RCC 7860 (cell line): ENCODE measurements at places on chromosomes 6 and 20.

DNA sequence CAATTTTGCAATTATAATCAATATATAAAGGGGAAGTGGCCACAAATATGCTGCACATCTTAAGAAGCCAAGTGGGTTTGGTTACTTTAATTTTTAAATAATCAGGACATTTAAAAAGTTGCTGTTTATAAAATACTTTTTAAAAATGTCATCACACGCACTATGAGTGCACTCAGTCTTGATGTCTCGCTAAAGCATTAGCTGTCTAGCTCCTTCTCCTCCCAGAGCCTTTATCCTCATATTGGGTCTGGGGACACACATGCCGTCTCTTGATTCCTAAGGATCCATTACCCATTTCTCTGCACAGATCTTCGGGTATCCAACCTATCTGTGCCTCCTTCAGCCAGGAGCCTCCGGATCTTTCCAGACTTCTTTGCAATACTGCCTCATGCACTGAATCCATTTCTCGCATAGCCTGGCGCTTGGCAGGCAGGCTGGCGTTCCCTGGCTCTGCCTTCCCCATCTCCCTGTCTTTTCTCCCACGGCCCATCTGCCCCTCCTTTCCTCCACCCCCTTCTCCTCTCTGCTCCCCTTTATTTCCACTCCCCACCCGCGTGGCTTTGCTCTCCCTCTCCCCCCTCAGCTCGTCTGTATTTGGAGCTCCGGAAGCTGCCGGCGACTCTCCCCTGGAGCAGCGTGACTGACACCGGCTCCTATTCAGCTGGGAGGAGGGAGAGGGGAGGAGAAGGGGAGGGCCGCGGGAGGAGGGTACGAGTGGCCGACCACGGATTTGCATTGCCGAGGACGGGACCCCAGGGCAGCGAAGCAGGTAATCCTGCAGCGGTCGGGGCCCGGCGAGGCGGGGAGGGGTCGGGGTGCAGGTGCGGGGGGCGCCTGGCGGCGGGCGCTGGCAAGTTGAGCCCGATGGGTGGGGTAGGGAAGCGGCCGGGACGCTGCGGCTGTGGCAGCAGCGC, at the start of gene CAP2:
Gene CAP2 (plus strand): TSS at position 618 of the 914 bp plus-strand sequence. CDS start 27,961 bp downstream, outside the sequence.
- DNase-seq, result peak; percentile 58

DNA sequence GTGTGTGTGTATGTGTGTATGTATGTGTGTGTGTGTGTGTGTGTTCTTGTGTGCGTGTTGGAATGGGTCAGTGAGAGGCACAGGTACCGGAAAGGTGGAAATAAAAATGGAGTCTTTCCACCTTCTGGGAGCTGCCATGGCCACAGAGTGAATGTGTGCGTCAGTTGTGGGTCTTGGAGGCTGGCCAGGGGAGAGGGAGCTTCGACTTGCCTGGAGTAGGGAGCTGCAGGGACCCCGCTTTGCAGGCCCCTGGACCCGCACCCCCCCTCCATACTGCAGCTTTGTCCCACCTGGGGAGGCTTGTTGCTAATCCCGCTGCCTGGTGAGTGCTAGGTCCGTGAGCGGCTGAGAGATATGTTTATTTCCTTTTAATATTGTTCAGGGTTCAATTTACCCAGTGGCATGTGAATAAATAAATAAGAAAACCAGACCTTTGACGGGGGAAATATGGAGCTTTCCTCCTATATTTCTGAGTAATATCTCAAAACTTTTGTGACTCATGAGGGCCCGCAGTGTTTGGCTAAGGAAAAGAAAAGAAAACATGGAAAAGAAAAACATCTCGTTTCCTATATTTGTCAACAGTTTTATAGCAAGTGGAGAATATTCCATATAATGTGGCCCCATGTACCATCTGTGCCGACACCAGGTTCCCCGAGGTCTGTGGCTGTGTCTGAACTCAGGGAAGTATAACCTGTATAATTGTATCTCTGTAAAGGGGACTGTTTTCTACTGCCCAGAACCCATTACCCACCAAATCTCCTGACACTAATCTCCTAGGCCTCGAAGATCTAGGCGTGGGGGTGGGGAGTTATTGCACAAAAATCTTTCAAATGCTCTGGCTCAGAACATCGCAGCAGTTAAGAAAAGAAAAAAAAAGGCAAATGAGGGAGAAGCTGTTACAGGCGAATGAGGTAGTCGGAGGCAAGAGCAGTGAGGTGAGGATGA, 24.6 kb upstream of the CCDC167 start:
- no peak for DNase-seq

DNA sequence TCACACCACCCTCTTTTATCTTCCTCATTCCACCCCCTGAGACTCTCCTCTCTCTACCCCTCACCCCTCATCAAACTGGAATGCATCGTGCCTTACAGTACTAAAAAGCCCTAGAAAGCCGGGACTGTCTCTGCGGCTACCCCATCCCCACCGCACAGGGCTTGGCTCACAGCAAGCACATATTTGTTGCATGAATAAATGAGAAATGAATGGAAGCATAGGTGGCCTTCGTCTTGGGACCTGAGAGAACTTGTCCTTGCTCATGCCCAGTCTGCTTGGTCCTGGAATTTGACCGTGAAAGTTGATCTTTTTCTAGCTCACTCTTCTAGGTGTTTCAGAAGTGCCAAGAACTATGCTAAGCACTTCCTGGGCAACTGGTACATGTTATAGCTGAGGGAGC, 53.3 kb downstream of the APCDD1L start:
- no peak for DNase-seq

- no peak for DNase-seq
Observed at GRCh38 chr6:148608199-148608951, 138.5 kb upstream of the UST start.

- DNase-seq, result no peak
Observed at GRCh38 chr6:34888874-34889555, at the start of gene ANKS1A. Gene ANKS1A (plus strand): TSS chr6:34889255. CDS start chr6:34889403, 148 bp downstream.

GRCh38 chr6:18349386-18349785, 37.8 kb upstream of the RNF144B start:
- no peak for DNase-seq

DNA sequence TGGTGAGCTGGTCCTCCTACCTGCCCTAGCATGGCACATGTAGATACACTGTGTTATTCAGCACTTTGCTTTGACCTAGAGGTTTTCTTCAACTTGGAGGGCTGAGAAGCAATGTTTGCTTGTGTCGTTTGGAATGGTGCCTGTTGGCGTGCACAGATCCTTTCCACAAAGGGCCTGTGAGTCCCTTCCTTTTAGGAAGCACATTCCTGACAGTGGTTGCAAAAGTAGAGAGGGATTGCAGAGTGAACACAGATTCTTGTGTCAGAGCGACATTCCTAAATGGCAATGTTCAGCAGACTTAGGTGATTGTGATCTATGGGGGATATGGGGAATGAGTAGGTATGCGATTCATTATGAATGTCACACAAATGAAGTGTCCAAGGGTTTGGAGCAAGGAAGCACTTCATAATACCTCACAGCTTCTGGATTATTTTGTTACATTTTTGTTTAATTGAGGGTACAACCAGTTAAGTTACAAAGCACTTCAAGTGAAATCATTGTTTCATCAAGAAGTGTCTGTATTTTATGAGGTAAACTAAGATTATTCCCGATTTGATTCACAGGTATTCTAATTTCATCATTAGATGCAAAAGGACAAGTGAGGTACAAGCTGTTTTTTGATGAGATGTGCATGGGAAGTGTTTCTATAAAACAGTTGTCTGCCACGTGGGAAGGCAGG, 713 bp upstream of the RNF144B start:
- no peak for DNase-seq

DNA sequence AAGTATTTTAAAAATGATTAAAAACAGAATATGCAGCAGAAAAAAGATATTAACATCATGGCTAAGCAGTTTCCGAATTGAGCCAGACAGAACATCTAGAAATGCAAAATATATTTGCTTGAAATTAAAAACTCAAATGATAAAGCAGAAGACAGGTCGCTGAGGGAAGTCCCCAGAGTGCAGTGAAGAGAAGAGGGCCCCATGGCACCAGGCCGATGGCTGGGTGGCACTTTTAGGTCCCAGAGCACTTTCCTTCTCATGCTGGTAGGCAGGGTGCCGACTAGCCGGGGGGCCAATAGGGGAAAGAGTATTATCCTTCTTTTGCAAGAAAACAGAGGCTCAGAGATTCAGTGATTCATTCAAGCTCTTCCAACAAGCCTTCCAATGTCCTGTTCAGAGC, 58.9 kb downstream of the MYH7B start:
- DNase-seq, result no peak

GRCh38 chr6:20705741-20706140, 171.5 kb downstream of the CDKAL1 start:
- DNase-seq, result no peak

- DNase-seq, result no peak
Observed at GRCh38 chr6:34553750-34554149, 2.4 kb downstream of the SPDEF start.

DNA sequence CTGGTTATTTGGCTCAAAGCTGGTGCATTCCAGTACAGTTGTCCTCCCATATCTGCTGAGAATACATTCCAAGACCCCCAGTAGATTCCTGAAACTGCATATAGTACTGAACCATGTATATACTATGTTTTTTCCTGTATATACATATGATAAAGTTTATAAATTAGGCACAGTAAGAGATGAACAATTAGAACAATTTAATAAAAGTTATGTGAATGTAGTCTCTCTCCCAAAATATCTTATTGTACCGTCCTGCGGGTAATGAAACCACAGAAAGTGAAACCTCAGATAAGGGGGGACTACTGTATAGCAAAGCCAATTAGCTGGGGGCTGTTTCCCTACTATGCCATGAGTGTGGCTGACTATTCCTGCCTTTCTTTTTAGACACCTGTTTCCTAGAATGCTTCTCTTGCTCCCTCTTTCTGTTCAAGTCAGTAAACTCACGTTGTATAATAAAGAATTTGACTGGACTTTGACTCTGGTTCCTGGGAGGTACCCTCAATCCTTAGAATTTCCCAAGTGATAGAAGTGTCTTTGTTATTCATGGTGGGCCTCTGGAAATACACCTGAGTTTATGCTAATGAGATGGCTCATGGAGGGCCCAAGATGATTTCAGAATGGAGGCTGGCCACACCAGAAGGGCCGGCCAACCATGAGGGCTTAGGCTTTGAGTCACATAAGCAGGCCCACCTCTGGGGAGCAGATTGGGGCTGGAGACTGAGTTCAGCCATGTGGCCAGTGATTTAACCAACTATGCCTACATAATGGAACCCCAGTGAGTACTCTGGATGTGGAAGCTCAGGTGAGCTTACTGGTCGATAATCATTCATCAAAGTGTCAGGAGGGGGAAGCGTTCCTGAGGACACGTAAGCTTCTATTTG, 689 bp upstream of the BLOC1S5 start:
- no peak for DNase-seq

DNA sequence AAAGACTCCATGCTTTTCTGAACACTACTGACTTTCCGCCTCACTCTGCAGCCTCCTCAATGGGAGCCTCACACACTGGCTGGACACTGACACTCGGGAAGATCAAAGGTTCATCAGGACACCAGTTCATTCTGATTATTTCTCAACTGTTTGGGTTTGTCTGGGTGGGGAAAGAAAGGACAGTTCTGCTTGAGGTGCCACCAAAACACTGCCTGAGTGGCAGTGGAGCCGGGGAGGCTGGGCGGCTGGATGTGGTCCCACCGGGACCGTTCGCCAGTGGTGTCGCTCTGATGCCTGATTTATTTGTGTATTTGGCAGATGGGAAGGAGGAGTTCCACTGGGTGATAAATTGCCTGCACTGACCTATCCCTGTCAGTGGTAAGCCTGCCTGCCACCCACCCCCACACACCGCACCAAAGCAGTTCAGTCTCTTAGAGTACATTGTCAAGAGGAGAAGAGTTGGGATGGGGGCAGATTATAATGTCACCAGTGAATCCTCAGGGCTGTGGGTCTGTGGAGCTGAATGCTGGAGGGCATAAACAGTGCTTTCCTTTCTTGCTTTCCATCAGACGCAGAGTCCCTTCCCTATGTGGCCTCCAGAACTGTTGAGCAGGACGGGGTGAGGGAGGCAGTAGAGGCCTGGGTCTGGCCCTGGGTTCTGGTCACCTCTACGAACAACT, 49.8 kb downstream of the EDN1 start:
- DNase-seq, result no peak

GRCh38 chr6:170048615-170049256, 242.1 kb downstream of the DLL1 start:
- no peak for DNase-seq

- DNase-seq, result no peak
Observed at GRCh38 chr20:14888134-14888533, 550.7 kb upstream of the FLRT3 start.

GRCh38 chr6:166619912-166620311, 7.1 kb downstream of the RPS6KA2 start:
- DNase-seq, result no peak

DNA sequence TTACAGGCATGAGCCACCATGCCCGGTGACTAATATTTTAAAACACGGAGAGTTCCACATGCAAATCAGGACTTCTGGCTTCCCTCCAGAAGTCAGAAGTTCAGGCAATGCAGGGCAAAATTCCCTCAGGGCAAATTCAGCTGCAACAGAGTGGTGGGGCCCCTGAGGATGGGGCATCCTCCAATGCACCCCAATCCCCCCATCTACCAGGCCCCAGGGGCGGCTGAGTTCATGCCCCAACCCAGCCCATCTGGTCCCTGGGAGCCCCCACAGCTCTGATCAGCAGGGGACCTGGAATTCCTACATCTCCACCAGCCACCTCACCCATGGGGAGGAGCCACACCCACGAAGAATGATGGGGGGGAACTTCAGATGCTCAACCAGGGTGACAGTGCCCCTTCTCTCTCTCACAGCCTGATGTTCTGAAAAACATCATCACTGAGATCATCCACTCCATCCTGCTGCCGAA, 22.6 kb downstream of the BPIFB1 start:
- no peak for DNase-seq

DNA sequence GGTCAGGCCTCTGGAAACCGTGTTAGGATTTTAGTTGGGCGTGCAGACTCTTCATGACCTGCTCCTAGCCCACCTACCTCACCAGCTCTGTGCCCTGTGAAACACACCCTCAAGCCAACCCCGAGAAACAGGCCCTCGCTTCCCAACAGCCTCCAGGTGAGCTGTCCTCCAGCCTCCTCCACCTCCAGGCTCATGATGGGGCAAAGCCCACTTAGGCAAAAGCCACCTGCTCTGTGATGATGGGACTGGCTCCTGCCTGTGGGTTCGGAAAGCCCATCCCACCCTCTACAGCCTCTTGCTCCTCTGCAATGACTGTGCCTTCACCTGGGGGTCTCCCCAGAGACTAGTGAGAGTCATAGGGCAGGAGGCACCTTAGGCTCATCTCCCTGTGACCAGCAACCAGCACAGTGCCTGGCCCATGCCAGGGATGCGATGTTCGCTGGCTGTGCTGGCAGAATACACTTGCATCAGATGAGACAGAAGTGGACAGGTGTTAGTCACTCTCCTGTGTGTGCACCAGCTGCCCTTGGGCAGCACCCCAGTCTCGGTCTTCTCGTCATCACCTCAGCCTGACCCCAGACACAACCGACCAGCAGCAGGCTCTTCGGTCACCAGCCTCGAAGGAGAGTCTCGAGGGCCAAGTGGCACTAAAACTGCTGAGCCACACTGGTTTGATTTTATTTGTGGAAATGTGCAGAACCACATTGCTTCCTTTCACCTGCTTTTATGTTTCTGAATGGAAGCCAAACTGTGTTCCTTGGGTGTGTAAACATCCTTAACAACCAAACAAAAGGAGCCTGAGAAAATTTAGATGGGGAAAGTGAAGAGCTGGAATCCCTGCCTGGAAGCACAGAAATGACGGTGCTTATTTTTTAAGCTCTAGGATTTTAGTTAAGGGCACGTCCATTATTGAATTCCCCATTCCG, 10.7 kb downstream of the PXDC1 start:
- DNase-seq, result no peak
